Endodermal cell (in vitro differentiated cells): ENCODE measurements at places on chromosomes 12 and 14. TPM values are rescaled to one million over a fixed set of nuclear protein-coding genes. Genes with fewer than 3 reads are reported as not detected.
A peak's percentile ranks its signal among the peaks of the same experiment; 100 is the strongest.

DNA sequence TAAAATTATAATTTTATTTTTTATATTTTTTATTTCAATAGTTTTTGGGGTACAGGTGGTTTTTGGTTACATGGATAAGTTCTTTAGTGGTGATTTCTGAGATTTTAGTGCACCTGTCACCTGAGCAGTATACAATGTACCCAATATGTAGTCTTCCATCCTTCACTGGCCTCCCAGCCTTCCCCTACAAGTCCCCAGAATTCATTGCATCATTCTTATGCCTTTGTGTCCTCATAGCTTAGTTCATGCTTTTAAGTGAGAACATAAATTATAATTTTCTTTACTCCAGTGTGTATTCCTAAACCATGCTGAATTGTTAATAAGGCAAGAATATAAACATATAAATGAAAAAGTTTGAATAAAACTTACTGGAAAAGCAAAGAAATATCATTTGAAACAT is 19.1 kb upstream of the NFKBIA start:
- no peaks in the 10 kb centered on the region for H3K36me3 ChIP-seq
- H3K27ac ChIP-seq, result no peak overlapping the region
- no peak overlapping the region for H3K4me3 ChIP-seq
- DNase-seq, result no peak

DNA sequence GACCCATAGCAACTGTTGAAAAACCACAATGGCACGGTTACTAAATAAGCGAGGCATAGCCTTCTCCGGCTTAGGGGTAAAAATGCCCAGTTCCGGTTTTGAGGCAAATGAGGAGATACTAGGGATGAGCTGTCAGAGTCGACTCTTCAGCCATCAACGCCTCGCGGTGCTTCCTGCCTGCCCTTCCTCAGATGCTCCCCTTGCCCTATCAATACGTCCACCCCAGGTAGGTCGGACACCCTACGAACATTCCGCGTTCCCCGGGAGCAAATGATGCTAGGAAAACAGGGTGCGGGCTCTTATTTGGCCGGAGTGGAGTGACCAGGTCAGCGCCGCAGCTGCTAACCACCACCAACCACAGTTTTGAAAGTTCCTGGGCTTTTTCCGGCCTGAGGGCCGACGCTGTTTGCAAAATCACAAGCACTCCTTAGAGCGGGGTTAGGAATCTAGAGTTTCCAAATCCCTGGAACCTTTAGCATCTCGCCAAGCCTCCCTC is 1.2 kb downstream of the SRSF9 start:
- H3K36me3 ChIP-seq, result peaks cover 43% of the 10 kb centered on the region
- H3K4me1 ChIP-seq, result peaks cover 3% of the 10 kb centered on the region
- DNase-seq, result peak; percentile 84
- peak overlapping the region; percentile 74 for H3K27ac ChIP-seq

GLRX5 gene
- total RNA-seq, result 63.4 and 67.9 TPM in 2 replicates

CLEC7A gene
- not detected in 3 replicates for total RNA-seq

AMDHD1 gene
- total RNA-seq, result 0.46 and 0.72 TPM in 2 replicates

TC2N gene
- 17.3 and 18.2 TPM in 2 replicates for total RNA-seq

CCDC197 gene
- not detected in 2 replicates for total RNA-seq
